ENCODE measurements at places on chromosomes 3 and 15.

GRCh38 chr3:105243076-105243475 is 123.6 kb upstream of the ALCAM start:
- DNase-seq, result no peak

GRCh38 chr3:142274908-142275307 is 49.5 kb upstream of the GK5 start:
- no peak for DNase-seq

DNA sequence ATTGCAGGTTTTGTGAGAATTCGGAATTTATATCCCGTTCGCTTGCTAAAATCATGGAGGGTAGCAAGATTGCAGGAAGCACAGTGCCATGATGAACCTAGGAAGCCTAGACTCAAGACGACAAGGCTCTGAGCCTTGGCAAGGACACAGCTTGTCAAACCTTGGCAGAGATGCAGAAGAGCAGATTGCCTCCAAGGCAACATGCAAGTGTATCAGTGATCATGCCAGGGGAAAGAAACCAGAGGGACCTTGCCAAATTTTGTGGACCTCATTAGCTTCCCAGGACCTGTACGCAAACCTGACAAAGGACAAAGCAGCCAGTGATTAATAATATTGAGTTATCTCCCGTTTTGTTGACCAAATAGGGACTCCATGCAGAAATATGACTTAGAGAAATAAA is 159.7 kb downstream of the GOLIM4 start:
- peak; percentile 6 for DNase-seq

- DNase-seq, result no peak
These were observed 148.6 kb downstream of the MEIS2 start for GRCh38 chr15:36951731-36952247.

GRCh38 chr15:67839929-67840748 is at the start of gene RNU6-1:
Gene RNU6-1 (minus strand): TSS chr15:67840045.
- peak; percentile 70 for DNase-seq

GRCh38 chr3:177055605-177056571 is 141.4 kb downstream of the TBL1XR1 start:
- DNase-seq, result no peak

- DNase-seq, result no peak
These were observed 21.1 kb upstream of the CMTM8 start for GRCh38 chr3:32217339-32217738.

- DNase-seq, result no peak
These were observed 150.9 kb downstream of the CHDH start for GRCh38 chr3:53695324-53695690.

DNA sequence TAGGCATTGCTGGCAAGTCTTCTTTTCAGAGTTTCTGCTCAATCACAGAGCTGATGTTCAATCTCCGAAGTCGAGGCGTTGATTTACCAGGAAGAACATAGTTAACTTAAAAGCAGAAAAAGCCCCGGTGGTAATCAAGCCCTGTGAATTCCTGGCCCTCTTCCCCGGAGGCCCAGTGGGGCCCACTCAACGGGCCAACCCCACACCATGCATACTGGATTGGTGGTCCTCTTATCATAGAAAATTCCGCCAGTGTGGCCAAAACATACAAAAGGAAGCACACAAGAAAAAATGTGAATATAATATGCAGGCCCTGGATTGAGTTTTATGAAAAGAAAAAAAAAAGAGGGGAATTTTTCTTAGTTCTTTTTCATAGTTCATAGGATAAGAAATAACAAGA is 873.0 kb upstream of the NR2F2 start:
- no peak for DNase-seq

DNA sequence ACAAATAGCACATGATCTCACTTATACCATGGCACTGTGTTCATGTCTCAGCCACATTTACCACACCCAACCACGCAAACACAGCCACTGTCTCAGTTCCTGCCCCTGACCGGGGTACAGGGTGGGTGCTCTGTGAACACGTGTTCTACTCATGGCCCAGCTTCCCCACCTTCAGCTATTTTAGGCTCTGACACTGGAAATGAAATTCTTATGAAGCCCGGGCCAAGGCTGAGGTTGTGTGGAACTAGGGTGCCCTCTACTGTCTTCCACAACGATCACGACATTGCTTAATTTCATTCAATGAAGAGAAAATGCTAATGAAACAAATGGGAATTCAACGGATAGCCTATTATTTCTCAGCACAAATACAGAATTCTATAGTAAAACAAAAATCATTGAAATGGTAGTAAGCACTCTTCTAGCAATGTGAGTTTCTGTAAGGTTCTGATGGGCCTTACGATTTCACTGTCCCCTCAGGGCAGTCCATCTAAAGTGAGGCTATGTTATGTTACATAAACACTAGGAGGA is 2.1 kb upstream of the GABRA5 start:
- DNase-seq, result peak; percentile 35

- no peak for DNase-seq
These were observed 16.5 kb upstream of the FAM3D start for GRCh38 chr3:58683001-58683458.

GRCh38 chr3:188230962-188231361 is 77.0 kb downstream of the LPP start:
- DNase-seq, result no peak

GRCh38 chr3:59411694-59412093 is 361.9 kb upstream of the CFAP20DC start:
- DNase-seq, result no peak

DNA sequence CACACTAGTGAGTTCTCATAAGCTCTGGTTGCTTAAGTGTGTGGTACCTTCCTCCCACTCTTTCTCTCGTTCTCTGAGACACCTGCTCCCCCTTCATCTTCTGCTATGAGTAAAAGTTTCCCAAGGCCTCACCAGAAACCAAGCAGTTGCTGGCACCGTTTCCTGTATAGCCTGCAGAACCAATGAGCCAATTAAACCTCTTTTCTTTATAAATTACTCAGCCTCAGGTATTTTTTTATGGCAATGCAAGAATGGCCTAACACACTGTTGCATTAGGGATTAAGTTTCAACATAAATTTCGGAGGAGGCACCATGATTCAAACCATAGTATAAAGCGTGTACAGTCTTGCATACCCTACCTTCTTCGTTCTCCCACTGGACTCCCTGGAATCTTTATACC is 252.3 kb upstream of the CHRM5 start:
- DNase-seq, result no peak

DNA sequence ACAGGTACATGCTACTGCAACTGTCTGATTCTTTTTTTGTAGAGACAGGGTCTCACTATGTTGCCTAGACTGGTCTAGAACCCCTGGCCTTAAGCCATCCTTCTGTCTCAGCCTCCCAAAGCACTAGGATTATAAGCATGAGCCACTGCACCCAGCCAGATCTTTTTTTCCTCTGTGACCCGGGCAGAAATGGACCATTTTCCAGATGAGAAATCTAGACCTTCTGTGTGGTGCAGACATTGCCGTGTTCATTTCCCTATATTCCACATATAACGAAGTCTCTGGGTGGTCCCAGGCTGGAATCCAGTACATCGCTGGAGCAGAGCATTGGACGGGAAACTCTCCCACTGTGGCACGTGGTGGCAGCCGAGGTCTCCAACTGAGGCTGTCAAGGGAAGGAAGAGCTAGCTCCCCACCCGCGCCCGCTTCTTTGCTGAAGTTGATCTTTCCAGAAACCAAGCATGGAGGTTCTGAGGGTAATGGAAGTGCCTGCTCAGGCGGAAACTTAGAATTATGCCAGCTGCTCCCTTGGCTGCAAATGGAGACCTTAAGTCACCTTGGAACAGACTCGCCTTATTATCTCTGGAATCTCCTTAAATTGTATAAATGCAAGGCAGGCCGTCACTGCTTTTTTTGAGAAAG is 23.1 kb upstream of the TXNRD3 start:
- no peak for DNase-seq

DNA sequence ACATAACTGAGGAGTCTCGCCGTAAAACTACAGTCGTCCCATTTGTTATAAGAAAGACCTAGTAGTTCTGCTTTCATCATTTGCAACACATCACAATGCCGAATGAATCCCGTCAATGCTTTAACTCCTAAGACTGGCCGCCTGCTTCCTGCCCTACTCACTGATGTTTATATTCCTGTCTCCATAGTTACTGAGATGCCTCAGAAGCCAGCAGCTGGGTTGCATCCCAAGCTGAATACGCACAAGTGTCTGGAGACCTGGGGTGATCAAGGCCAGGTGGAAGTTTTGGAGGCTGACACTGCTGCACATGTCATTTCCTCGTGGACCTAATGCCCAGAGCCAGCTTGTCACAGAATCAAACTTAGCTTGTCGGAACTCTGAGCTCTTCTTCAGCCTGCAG is 95.2 kb upstream of the UBE2E1 start:
- DNase-seq, result no peak

DNA sequence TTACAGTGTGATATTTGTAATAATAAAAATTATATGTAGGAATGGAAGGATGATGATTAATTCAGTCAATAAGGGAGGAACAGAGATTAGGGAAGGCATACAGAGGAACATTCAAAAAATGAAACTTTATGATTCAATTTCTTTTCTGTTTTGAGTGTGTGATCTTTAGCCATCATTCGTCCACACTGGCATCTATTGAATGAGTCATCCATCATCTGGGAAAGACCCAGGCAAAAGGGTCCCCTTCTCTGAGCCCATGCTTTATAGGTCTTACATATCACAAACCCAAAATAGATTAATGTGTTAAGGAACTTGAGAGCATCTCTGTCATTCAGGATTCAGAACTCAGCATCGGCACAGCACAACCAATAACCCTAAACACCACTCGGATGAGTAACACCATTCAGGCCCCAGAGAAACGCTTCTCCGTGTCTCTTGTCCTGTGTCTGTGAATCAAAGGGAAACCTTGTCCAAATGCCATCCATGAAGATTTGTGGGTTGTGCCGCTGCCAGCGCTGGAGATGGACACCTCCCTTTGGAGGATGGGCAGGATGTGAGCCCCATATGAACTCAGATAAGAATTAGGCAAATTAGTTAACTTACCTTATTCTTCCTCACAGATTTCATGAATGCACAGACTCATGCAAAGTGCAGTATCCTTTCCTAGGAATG is 21.7 kb upstream of the TPM1 start:
- DNase-seq, result no peak

DNA sequence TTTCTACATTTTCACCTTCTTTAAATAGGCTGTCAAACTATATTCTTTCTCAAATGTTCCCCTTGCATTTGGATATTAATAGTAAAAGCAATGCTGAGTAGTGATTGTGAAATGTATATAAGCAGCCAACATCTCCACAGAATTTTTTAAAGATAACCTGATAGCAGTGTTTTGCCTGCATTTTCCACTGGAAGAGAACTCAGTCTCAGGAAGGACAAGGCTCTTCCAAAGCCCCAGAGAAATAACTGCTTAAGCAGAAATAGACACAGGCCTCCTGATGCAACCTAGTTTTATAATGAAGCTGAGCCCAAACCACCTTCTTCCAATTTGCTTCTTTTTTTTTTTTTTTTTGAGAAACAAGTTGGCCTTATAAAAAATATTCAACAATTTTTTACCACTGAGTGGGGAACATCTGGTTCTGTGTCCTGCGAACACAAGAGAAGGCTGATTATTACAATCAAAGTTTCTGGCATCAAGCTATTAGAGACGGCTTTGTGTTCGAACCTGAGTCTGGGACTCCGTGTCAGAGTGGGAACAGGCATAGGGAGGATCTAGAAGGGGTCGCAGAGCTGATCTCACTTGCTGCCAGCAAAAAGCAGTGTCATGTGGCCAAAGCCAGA is 332.5 kb upstream of the TBL1XR1 start:
- DNase-seq, result no peak

GRCh38 chr15:96733721-96734120 is 403.2 kb downstream of the NR2F2 start:
- no peak for DNase-seq

DNA sequence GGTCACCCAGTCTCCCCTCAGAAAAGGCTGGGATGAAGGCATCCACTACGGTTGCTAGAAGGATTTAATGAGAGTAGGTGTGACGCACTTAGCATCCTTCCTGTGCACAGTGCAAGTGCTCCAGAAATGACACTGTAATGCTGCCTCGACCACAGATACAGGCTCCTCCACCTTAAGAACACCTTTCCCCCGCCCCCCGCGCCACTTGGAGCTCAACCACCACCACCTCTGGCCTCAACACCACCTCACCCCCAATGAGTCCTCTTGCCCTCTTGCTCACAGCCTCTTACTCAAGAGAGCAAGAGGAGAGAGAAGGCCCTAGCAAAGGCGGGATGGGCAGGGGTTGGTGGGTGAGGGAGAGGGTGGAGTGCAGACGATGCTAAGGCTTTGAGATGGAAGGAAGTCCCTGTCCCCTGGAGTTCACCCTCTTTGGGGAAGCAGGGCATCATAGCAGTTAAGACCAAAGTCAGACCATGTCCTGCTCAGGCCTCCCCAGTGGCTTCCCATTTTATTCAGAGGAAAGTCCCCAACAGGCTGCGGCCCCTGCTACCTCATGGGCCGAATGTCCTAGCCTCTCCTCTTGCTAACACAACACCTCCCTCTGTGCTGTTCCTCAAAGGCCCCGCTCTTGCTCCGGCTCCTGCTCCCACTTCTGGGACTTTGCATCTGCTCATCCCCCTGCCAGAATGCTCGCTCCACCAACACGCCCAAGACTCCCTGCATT is 8.3 kb downstream of the STARD5 start:
- DNase-seq, result no peak

DNA sequence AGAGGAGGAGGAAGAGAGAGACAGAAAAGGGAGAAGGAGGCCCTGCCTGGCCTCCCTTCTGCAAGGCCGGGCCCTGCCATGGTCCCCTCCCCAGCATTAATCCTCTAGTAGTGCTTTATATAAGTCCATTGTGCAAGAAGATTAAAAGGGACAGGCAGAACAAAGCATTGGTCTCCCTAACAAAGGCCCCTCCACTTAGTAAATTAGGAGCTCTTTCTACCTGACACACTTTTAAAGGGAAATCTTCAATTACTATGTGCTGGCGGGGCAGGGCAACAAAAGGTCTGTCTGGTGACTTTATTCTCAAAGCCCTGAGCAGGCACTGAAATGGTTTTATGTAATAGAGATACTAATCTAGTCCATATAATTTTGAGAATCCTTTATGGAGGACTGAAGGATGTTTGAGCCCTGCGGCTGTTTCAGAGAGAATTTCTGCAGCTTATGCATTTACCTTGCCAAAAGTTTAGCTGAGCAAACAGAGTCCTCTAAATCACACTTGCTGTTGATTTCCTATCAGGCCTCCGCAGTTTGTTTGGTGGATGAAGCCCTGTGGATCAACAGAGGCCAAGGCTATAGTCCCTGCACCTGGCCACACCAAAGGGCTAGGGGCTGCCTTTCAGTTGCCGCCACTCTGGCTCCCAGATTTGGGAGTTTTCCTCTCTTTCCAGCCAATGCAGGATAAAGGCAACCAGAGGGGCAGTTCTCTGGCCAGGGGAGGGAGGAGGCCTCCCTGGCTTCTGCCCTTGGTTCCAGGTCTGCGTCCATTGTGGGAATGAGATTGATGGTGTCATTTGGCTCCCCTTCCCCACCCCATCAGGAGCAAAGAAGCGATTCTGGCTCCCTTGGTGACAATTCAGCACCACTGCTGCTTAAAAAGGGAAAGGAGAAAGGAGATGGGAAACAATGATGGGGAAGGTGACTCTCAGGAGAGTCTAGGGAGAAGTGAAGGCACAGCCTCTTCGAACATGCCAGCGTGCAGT is 148.0 kb downstream of the MEGF11 start:
- no peak for DNase-seq

DNA sequence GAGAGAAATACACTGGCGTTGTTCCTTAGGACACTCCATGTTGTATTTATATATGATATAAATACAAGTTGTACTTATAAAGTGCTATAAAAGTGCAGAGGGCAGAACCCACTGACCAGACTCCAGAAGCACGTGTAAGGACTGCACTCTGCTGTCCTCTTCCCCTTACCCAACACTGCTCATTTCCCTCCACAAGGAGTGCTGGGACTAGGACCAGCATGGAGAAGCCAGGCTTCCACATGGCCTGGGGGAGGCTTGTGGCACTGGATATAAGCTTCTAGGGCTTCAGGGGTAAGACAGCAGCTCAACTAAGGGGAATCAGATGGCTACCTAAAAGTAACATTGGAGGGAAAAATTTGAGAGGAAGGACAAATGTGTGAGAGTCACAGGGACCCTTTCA is 556.9 kb downstream of the IGSF11 start:
- DNase-seq, result no peak

Data from NCI-H1092 (cell line).